ENCODE measurements at places on chromosomes 7 and 10. TPM values are rescaled to one million over a fixed set of nuclear protein-coding genes. Genes with fewer than 3 reads are reported as not detected.

RPEL1 gene
- 0.08 TPM for polyA plus RNA-seq

SLC26A4 gene
- polyA plus RNA-seq, result 0.61 TPM

TCF7L2 gene
- 10.2 TPM for polyA plus RNA-seq

PNLIPRP3 gene
- not detected for polyA plus RNA-seq

AMZ1 gene
- polyA plus RNA-seq, result 0.15 TPM

IDI1 gene
- 19.6 TPM for polyA plus RNA-seq

ANKRD1 gene
- polyA plus RNA-seq, result 41.7 TPM

UPK3BL2 gene
- polyA plus RNA-seq, result 10.4 TPM

WNT8B gene
- polyA plus RNA-seq, result 0.28 TPM

FAM25A gene
- polyA plus RNA-seq, result not detected

FOXP2 gene
- not detected for polyA plus RNA-seq

MYL10 gene
- polyA plus RNA-seq, result not detected

TAS2R5 gene
- polyA plus RNA-seq, result 0.75 TPM

ABCB1 gene
- 2.0 TPM for polyA plus RNA-seq

RBP3 gene
- polyA plus RNA-seq, result not detected

CDH23 gene
- 0.18 TPM for polyA plus RNA-seq

SEPTIN14 gene
- polyA plus RNA-seq, result not detected

CPA4 gene
- 243 TPM for polyA plus RNA-seq

AZGP1 gene
- polyA plus RNA-seq, result 0.15 TPM

CRTAC1 gene
- polyA plus RNA-seq, result 0.05 TPM

PPP1R3C gene
- 11.5 TPM for polyA plus RNA-seq

NME8 gene
- not detected for polyA plus RNA-seq

SLC13A1 gene
- polyA plus RNA-seq, result not detected

LIPN gene
- not detected for polyA plus RNA-seq

TBXAS1 gene
- 4.4 TPM for polyA plus RNA-seq

NAT16 gene
- polyA plus RNA-seq, result 0.64 TPM

FAM221A gene
- polyA plus RNA-seq, result 9.7 TPM

GRM3 gene
- not detected for polyA plus RNA-seq

CPN1 gene
- polyA plus RNA-seq, result not detected

HIF1AN gene
- 8.1 TPM for polyA plus RNA-seq

ZNF736 gene
- polyA plus RNA-seq, result 4.0 TPM

TMEM236 gene
- polyA plus RNA-seq, result not detected

PPP1R3A gene
- not detected for polyA plus RNA-seq

SUN3 gene
- 0.12 TPM for polyA plus RNA-seq

SEMA3C gene
- 51.1 TPM for polyA plus RNA-seq

HYAL4 gene
- polyA plus RNA-seq, result not detected

H2BK1 gene
- polyA plus RNA-seq, result not detected

ELAPOR2 gene
- 15.9 TPM for polyA plus RNA-seq

ITIH5 gene
- 0.05 TPM for polyA plus RNA-seq

NUTM2A gene
- 0.38 TPM for polyA plus RNA-seq

Measured in SK-N-SH (cell line).